ENCODE measurements at places on chromosomes 7 and 10.

DNA sequence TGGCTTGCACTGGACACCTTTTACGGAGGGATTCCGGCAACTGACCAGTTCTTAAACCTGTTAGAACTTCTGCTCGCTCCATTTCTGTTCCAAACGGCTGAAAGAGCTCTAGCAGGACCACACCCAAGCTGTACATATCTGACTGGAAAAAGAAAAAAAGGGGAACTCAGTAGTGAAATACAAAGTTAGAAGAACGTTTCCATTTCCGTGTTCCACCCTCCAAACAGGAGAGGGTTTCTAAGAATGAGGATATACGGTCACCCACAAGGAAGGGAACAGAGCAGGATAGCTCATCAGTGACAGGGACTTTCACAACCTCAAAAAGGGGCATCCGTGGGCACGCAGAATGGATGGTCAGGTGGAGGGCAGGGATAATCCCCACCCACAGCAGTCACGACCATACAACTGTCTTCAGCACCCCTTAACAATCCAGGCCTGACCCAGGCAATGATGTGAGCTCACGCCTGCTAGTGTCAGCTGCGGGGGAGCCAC, 4.3 kb upstream of the ANKRD61 start:
- no peak for DNase-seq

DNA sequence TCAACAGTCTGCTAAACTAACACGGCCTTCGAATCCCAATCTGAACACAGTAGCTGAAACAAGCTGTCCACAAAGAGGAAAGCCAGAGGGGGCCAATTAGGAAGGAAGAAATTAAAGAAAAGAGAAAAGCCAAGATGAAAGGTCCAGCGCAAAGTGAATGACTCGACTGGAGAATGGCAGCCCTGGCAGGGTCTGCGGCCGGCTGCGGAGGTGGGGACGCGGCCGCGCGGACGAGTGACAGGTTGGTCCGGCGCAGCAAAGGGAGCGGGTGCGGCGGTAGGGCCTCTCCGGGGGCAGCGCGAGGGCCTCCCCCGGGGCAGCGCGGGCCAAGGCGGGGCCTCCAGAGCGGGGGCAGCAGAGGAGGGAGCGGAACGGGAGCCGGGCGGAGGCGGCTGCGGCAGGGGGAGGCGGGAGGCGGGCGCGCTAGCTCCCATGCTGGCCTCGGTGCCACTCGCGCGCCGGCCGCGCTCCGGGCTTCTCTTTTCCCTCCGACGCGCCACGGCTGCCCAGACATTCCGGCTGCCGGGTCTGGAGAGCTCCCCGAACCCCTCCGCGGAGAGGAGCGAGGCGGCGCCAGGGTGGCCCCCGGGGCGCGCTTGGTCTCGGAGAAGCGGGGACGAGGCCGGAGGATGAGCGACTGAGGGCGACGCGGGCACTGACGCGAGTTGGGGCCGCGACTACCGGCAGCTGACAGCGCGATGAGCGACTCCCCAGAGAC, at the start of gene VWC2:
TSS of gene VWC2 (plus strand) at position 421 of the 718 bp plus-strand sequence. CDS start 1,798 bp downstream, outside the sequence.
- peak; percentile 15 for DNase-seq

- no peak for DNase-seq
These were observed 40.9 kb downstream of the FRMPD2 start for GRCh38 chr10:48233559-48234005.

DNA sequence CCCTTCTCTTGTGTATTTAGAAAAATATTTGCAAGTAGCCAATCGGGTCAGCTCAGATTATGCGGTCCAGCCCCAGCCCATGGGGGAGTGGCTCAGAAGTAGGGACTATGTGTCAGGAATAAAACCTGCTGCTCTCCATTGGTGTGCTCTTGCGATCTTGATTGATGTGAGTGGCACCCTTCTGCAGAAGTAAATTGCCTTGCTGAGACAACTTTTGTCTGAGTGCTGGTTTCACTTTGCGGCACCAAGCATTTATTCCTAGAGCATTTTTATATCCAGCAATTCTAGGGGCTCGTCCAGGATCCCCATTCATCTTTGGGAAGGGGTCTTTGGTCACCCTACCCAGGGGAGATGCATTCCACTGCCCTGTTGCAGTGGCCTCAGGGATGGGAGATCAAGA, 26.1 kb upstream of the FAM221A start:
- DNase-seq, result no peak

GRCh38 chr10:32911285-32912016, 46.6 kb downstream of the ITGB1 start:
- no peak for DNase-seq

GRCh38 chr7:131186816-131187215, 140.9 kb upstream of the MKLN1 start:
- DNase-seq, result no peak

- DNase-seq, result no peak
These were observed 29.0 kb downstream of the DHTKD1 start for GRCh38 chr10:12097791-12098190.

- DNase-seq, result no peak
These were observed 124.4 kb downstream of the AMPH start for GRCh38 chr7:38506756-38507155.

DNA sequence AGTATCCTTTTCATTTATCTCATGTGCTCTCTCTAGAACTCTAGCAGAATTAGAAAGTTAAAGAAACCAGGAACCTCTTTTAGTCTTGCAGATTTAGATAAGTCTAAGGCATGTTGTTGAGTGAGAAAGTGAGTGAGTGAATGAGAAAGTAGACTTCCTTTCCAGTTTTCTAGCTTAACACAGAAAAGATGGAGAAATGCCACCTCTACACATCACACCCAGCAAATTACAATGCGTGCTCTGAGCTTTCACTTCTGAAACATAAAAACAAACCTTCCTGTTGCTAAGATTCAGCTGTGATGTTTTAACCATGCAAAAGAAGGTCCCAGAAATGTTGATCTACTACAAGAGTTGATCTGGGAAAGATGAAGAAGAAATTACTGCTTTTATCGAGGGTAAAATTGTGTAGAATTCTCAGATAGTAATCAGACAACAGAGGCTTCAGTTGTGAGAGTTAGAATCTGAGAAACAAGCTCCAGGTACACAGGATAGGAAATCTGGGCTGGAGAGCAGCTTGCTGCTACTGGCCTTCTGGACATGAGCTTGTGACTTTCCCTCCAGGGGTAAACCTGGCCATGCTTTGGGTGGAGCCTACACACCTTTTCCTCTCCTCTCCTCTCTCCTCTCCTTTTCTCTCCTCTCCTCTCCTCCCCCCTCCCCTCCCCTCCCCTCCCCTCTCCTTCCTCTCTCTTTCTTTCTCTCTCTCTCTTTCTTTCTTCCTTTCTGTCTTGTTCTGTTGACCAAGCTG, 4.6 kb downstream of the CYP3A5 start:
- DNase-seq, result no peak

DNA sequence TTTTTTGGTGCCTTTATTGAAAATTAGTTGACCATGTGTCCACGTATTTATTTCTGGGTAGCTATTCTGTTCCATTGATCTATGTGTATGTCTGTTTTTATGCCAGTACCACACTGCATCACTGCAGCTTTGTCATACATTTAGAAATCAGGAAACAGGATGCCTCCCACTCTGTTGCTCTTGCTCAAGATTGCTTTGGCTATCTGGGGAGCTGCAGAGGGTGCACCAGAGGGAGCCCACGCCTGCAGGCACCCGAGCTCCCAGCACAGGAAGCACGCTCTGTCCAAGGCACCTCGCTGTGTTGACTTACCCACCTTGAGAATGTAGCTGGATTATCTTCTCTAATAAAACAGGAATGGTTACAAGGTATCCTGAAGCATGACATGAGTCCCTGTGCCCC, 301.7 kb downstream of the TCERG1L start:
- DNase-seq, result no peak

DNA sequence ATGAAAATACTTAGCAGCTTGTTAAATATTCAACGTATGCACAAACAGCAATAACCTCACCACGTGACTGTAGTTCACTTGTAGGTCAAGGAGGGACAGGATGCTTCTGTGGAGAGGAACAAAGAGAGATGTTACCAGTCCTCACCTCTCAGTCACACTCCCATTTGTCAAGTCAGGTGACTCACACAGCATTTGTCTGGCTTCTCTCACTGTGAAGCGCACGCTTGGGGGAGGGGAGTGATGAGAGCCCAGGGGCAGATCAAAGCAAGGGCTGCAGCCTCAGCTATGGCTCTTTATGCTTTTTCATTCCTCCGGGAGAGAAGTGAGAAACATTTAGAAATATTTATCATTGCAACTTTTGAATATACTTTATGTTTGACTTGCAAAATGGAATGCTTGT, 2.9 kb upstream of the RBM20 start:
- peak; percentile 88 for DNase-seq

GRCh38 chr7:18828260-18828993, 289.0 kb downstream of the TWIST1 start:
- no peak for DNase-seq

- DNase-seq, result no peak
These were observed 9.2 kb downstream of the SP8 start for GRCh38 chr7:20777377-20778062.

DNA sequence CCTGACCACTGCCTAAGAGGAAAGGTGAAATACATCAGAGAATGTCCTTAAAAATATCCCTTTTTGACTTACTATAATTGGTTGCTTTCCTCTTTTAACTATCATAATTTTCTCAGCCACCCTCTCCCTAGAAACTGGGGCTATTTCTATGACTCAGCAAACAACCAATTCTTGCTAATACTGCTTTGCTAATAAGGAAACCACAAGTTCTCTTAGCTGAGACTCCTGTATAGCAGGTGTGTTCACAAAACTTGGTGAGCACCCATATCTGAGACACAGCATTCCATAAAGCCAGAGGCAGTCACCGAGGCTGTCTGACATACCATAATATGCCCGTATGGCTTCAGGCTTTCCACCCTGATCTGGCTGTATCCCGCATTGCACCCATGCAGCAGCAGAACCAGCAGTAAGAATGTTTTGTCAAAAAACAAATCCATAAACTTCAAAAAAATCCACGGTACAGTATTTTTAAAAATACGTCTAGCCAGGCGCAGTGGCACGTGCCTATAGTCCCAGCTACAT, 191.7 kb upstream of the C7orf33 start:
- DNase-seq, result no peak

- peak; percentile 59 for DNase-seq
These were observed 370.8 kb downstream of the GRID1 start for GRCh38 chr10:85995791-85996190.

DNA sequence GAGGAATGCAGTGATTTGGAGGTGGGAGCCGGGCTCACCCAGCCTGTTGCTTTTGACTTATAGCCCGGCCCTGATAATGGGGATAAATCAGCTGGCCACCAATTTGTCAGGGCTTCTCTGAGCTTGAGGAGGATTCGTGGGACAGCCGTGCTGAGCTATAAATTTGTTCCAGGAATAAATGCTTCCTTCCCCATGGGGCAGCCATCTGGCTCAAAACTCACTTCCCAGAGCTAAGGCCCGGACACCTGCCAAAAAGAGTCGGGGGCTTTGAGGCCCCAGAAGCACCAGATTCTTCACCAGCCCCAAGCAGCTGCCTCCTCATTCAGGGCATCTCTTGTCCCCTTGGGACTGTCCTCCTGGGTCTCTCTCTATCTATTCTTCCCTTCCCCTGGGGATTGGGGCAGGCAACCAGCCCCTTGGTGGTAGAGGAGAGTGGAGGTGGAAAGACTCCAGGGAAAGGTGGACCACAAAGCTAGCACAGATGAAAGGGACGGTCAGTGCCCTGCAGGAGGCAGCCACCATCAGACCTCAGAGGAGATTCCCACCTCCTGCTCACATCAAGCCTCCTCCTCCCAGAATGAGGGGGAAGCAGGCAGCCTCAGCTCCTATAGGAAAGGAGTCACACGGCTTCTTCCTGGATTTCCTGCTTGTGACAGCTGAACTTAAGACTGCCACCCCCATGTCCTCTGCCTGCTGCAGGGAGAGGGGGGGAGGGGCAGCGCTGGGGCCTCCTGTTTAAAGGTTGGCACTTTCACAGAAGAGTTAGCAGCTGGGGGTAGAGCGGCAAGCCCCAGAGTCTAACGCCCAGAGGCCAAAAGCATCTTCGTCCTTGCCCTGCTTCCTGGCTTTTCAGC, 44.2 kb upstream of the LRRC4 start:
- DNase-seq, result peak; percentile 62

GRCh38 chr7:2403718-2404648, 572 bp downstream of the CHST12 start:
- DNase-seq, result no peak

DNA sequence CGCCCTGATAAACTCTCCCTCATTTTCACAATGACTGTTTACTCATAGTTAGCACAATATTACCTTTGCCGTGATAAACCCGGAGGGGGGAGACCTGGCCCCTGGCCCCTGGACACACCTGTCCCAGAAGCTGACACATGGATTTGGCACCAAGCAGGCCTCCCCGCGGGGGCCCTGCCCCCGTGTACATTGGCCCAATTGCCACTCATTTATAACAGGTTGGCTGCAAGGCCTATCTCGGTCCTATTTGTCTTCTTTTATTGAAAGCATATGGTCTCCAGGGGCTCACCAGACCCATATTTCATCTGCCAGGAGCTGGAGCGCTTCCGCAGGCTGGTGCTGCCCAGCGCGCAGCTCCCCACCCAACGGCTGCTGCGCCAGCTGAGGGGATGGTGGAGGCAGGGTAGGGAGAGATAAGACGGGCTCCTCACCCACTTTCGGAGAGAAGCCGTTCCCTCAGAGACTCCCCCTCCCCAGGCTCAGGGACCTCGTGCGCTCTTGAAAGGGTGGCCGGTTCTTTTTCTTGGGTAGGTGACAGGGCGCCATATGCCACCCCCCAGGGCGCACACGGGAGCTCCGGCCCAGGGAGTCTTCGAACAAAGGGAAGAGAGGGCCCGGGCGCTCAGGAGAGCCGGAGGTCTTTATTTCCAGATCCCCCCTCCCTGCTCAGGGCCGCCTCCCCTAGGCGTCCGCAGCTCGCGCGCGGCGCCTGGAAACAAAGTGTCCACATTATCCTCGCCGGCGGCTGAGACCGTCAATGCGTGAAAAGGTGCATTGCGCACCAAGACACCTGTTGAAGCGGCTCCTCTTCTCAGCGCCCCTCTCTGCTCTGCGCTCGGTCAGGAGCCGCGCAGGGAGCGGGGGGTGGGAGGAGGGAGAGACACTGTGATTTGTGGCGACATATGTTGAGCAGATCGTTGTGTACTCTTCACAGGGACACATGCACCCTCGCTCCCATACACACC, 4.3 kb upstream of the NEUROG3 start:
- peak; percentile 44 for DNase-seq

- no peak for DNase-seq
These were observed 174.7 kb upstream of the TCF7L2 start for GRCh38 chr10:112775381-112775780.

GRCh38 chr10:58384095-58384494, 1.1 kb upstream of the TFAM start:
- no peak for DNase-seq

Measured in WERI-Rb-1 (cell line).